ENCODE measurements at places on chromosomes 2 and 18.

- no peaks in the 10 kb centered on the region for H3K27me3 ChIP-seq
- no peaks in the 10 kb centered on the region for H3K36me3 ChIP-seq
- no peak for DNase-seq
- no peak overlapping the region for H3K27ac ChIP-seq
- no peaks in the 10 kb centered on the region for H3K4me1 ChIP-seq
These were observed 27.7 kb downstream of the CDC42EP3 start for GRCh38 chr2:37643730-37644078.

- no peak for DNase-seq
- no peaks in the 10 kb centered on the region for H3K36me3 ChIP-seq
- H3K27me3 ChIP-seq = no peaks in the 10 kb centered on the region
- peaks cover 16% of the 10 kb centered on the region for H3K4me1 ChIP-seq
- H3K27ac ChIP-seq = no peak overlapping the region
These were observed 124.1 kb upstream of the CDH19 start for GRCh38 chr18:66727991-66728390.

GRCh38 chr2:175205523-175205922, 24.0 kb upstream of the ATP5MC3 start:
- H3K27me3 ChIP-seq = no peaks in the 10 kb centered on the region
- H3K4me3 ChIP-seq = no peak overlapping the region
- no peak overlapping the region for H3K27ac ChIP-seq
- no peak for DNase-seq
- H3K4me1 ChIP-seq = no peaks in the 10 kb centered on the region

- H3K4me1 ChIP-seq = no peaks in the 10 kb centered on the region
- no peaks in the 10 kb centered on the region for H3K36me3 ChIP-seq
- no peak overlapping the region for H3K27ac ChIP-seq
- no peaks in the 10 kb centered on the region for H3K27me3 ChIP-seq
- no peak for DNase-seq
- no peak overlapping the region for H3K4me3 ChIP-seq
These were observed 34.6 kb upstream of the SP9 start for GRCh38 chr2:174300114-174300513.

DNA sequence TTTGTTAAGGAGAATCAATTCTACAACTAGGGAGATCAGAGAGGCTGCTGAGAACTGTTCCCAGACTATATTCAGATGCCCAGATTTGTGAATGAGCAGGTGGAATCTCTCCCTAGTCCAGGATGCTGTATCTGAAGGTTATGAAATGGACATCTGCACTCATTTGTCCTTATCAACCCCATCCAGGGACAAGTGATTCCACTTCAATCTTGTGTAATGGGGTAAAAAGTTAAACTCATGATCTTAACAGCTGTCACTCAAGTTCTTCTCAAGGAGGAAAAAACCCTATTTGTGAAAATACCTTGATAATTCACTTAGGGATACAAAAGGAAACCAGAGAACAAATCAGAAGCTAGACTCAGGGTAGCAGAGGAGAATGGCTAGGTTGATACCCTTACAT, 144.8 kb downstream of the PLCL1 start:
- no peaks in the 10 kb centered on the region for H3K36me3 ChIP-seq
- DNase-seq = no peak
- H3K4me1 ChIP-seq = no peaks in the 10 kb centered on the region
- no peak overlapping the region for H3K27ac ChIP-seq
- H3K4me3 ChIP-seq = no peak overlapping the region

GRCh38 chr2:13581471-13581870, 864.7 kb downstream of the TRIB2 start:
- H3K4me1 ChIP-seq = no peaks in the 10 kb centered on the region
- no peak overlapping the region for H3K27ac ChIP-seq
- H3K36me3 ChIP-seq = no peaks in the 10 kb centered on the region
- H3K4me3 ChIP-seq = no peak overlapping the region
- no peaks in the 10 kb centered on the region for H3K27me3 ChIP-seq

DNA sequence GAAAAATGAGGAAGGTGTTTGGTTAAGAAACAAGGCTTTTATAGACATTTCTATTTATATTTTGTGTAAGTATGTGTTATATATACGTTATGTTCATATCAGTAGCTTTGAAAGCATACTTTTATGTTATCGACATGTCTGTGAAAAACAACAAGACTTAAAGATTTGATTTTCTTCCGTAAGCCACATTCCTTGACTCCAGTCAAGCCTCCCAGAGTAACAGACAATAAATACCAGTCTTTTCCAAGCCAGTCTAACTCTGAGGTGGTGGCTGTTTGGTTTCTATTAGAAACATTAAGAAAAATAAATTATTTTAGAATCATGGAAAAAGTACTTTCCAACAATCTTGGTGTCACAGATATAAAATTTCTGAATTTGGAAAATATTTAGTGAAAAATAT, 16.3 kb upstream of the ITGAV start:
- DNase-seq = no peak
- H3K27ac ChIP-seq = no peak overlapping the region
- H3K36me3 ChIP-seq = no peaks in the 10 kb centered on the region
- H3K27me3 ChIP-seq = no peaks in the 10 kb centered on the region
- H3K4me1 ChIP-seq = no peaks in the 10 kb centered on the region

- no peaks in the 10 kb centered on the region for H3K4me1 ChIP-seq
- H3K27me3 ChIP-seq = no peaks in the 10 kb centered on the region
- no peak overlapping the region for H3K27ac ChIP-seq
- DNase-seq = no peak
These were observed 47.9 kb upstream of the CABLES1 start for GRCh38 chr18:23087352-23087751.

- H3K36me3 ChIP-seq = no peaks in the 10 kb centered on the region
- H3K4me3 ChIP-seq = peak overlapping the region; percentile 79
- DNase-seq = no peak
- no peaks in the 10 kb centered on the region for H3K27me3 ChIP-seq
- peaks cover 18% of the 10 kb centered on the region for H3K4me1 ChIP-seq
These were observed 1.0 kb upstream of the ZNF532 start for GRCh38 chr18:58863539-58864145.

- DNase-seq = no peak
- no peaks in the 10 kb centered on the region for H3K36me3 ChIP-seq
- no peak overlapping the region for H3K4me3 ChIP-seq
- H3K4me1 ChIP-seq = peaks cover 9% of the 10 kb centered on the region
These were observed 138.3 kb downstream of the FMNL2 start for GRCh38 chr2:152473151-152473857.

GRCh38 chr18:61553045-61553659, 219.9 kb downstream of the CDH20 start:
- no peak overlapping the region for H3K4me3 ChIP-seq
- H3K36me3 ChIP-seq = no peaks in the 10 kb centered on the region
- DNase-seq = no peak

DNA sequence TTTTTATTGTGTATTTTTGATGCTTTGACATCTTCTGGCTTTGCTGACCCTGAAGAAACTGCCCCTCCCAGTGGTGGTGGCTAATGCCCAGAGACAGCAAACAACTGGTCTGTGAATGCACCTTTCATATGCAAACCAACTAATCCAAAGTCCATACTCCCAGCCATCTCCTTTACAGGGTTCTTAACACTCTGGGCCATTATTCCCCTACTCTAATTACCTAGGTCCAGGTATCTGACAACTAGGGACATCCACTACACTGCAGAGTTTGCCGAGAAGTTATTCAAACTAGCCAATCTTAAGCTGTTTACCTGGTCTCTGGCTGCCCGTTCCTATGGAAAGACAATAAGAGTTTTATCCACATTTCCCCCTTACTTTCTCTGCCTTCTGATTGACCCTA, 73.6 kb downstream of the FSHR start:
- no peaks in the 10 kb centered on the region for H3K4me1 ChIP-seq
- H3K27ac ChIP-seq = no peak overlapping the region
- no peak for DNase-seq
- no peak overlapping the region for H3K4me3 ChIP-seq

DNA sequence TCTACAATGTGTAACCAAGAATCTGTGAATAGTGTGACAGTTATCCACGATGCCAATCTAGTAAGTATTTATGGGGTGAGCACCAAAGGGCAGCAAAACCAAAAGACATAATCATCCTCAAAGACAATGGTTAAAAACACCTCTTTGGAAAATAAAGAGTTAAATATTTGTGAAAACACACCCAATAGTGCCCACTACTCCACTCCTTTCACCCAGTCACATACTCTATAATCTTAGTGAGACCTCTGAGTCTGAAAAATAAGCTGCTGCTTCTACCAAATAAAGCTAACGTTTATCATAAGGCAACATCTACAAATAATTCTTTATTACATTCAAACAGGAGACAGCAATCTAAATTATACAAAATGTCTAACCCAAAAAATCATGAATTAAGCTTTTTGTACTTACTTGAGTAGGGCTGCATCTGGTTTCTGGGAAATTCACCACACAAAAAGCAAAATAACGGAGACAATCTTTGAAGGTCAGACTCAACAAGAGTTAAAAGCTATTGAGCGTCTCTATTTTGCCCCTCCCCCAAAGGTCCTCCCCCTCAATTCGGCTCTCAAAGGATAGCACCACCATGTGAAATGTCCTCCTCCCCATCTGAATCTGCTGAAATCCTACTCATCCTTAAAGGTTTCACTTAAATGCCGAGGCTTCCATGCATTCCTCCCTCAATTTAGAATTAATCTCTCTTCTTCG, 2.0 kb downstream of the RAPH1 start:
- no peaks in the 10 kb centered on the region for H3K27me3 ChIP-seq
- peak overlapping the region; percentile 93 for H3K27ac ChIP-seq
- peak overlapping the region; percentile 98 for H3K4me3 ChIP-seq
- no peak for DNase-seq

- no peak overlapping the region for H3K4me3 ChIP-seq
- H3K36me3 ChIP-seq = no peaks in the 10 kb centered on the region
- no peak overlapping the region for H3K27ac ChIP-seq
- no peak for DNase-seq
- H3K4me1 ChIP-seq = no peaks in the 10 kb centered on the region
- no peaks in the 10 kb centered on the region for H3K27me3 ChIP-seq
These were observed 45.5 kb upstream of the COL5A2 start for GRCh38 chr2:189225032-189225431.

DNA sequence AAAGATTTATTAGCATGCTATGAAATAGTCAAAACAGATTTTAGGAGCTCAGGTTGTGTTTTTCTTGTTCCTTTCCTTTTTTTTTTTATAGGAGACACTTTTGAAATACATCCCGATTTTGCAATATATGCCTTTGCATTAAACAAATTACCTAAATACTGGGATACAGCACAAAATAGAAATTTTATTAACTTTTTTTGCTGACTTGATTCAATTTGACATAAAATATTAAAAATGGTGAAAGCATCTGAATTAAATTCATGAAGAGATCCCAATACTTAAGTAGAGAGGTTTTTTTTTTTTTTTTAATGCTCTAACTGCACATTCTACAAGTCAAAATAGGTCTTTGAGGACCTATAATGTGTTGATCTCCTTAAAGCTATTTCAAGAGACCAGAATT, 939.5 kb upstream of the CHAC2 start:
- no peaks in the 10 kb centered on the region for H3K27me3 ChIP-seq
- no peak overlapping the region for H3K4me3 ChIP-seq
- no peaks in the 10 kb centered on the region for H3K36me3 ChIP-seq
- no peaks in the 10 kb centered on the region for H3K4me1 ChIP-seq

All from breast epithelium (tissue), 4 donors.